Mesenteric fat pad (tissue), 1 donor: ENCODE measurements at places on chromosomes 13 and 19. TPM values are rescaled to one million over a fixed set of nuclear protein-coding genes. Genes with fewer than 3 reads are reported as not detected.

DNA sequence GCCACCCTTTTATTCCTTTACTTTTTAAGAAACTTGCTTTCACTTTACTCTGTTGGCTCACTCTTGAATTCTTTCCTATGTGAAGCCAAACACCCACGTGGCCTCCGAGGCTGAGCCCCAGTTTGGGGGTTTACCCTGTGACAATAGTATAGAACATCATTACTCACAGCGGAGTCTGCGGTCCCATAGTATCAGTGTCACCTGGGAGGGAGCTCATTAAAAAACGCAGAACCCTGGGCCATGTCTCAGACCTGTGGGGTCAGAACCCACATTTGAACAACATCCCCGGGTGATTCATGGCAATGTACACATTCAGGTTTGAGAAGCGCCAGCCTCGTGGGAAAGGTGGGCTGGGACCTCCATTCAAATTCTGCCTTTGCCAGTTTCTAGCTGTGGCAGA lies 36.0 kb upstream of the UBL3 start:
- DNase-seq = no peak

Gene ADPRHL1
- total RNA-seq = 2.1 TPM

DNA sequence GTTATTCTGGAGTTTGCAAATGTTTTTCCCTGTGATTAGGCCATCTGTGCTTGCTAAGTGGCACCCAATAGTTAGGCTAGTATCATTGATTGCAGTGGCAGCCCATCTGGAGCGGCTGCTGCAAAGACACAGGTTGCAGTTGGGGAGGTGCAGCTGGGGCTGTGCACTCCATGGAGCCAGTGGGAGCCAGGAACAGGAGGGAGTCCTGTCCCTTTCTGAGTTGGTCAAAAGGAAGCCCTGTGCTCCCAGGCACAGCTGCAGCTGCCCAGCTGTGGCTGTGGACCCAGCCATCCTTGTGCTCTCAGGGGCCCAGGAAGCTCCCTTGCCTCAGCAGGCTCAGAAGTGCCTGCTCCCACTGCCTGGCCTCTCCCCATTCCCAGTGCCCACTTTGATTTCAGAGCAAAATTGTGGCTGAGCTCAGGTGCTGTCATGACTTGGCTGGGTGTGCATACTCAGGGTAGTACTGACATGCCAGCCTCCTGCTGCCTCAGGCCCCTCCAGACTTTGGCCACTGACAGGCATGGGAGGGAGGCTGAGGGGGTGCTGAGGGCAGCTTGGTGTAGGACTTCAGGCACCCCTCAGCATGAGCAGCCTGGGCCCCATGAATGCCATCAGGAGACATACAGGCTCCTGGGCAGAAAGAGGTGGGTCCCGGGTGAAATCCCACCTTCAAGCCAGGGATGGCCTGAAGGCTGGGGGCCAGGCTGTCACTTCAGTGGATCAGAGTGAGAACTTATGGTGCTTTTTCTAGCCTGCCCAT lies 270.6 kb downstream of the PCDH20 start:
- DNase-seq = no peak

DNA sequence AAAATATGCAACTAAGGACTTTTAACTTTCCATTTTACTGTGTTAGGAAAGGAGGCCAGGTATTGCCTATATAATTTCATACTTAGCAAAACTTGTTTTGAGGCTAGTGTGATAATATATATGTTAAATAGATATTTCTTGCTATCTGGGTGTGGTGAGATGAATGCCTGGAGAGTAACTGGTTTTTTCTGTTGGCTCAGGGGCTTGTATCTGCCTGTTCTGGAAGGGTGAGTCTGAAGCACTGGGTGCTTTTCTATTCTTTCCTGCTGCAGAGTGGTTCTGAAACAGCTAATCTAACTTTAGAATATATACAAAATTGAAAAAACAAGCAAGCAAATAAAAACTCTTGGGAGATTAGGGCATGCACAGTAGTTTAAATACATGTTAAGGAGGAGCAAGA lies 64.6 kb upstream of the MYCBP2 start:
- DNase-seq = no peak

DNA sequence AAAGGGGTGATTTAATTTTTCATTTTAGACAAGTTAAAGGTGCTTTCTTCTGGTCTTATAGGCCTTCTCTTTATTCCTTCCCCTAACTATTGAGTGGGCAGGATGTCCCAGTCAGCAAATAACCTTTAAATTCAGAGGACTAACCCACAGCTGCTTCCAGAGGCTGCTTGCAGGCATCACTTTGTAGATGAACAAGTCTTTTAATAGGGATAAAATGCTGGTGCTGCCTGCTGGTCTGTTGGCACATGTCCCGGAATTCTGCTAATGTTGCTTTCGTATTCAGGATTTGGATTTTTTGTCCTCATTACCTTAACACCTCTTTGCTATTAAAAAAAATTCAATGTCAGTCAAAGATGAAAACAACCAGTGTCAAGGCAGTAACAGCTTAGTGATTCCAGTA lies 132.7 kb upstream of the KL start:
- DNase-seq = no peak

Gene CYP2A7
- total RNA-seq = not detected

Gene TMEM272
- total RNA-seq = 0.32 TPM

- DNase-seq = no peak
These were observed 365.8 kb downstream of the MTUS2 start for GRCh38 chr13:29185926-29186325.

Gene IL4I1
- total RNA-seq = 2.3 TPM

Gene FCAR
- 16.3 TPM for total RNA-seq

- DNase-seq = no peak
These were observed 12.1 kb downstream of the GPR18 start for GRCh38 chr13:99246100-99246499.

GRCh38 chr13:113972451-113973217 lies 1.2 kb downstream of the C13orf46 start:
- no peak for DNase-seq

DNA sequence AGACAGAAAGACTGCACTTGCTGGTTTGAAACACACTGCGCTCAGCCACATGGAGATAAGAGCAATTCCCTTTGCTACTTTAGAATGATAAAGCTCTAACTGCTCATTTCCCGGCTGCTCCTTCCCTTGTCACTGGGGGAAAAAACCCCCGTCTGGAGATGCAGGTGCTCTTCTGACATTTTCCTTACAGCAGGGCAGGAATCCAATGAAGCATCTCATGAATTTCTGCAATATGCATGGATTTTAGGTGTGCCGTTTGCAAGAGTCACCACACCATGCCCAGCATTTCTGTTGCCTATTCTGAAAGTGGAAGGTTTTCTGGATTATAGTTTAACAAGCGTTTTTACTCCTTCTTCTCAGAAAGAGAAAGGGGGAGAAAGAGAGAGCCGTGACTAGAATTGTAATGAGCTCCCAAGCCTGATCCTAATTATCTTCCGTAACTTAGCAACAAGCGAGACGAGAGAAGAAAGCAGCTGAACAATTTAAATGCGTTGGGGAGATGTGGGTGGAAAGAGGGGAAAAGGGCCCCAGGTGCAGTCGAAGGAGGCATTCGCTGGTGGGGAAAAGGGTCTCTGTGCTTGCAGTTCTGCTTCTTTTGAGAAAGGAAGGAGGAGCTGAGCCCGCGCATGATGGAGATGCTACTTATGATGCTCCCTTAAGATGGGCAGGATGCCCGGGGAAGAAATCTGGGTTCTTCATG lies 76.6 kb upstream of the SPATA13 start:
- no peak for DNase-seq

- DNase-seq = no peak
These were observed 8.2 kb downstream of the KCTD12 start for GRCh38 chr13:76878043-76878442.

Gene LGALS7
- not detected for total RNA-seq

GRCh38 chr13:44373601-44374347 lies at the start of gene SERP2:
Gene SERP2, plus strand, starts transcription at chr13:44373824. Its CDS starts 202 bp downstream, at chr13:44374026.
- DNase-seq = no peak

- DNase-seq = no peak
These were observed 118.2 kb downstream of the KCNRG start for GRCh38 chr13:50133358-50133953.

DNA sequence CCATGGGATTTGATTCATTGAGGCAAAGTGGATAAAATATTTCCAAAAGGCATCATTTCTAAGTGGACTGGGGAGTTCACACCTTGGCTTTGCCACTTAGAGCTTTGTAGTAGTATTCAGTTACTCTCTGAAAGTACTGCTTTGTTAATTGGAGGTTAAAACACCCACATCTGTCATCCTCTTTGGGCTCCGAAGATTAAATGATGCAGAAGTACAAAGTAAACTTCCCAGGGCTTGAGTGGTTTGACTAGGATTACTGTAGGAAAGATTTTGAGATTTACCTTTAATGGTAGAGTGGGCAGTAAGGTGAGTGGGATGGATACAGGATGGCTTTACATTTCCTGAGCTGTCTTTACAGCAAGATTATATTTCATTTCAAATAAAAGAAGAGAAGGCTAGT lies 42.4 kb downstream of the WASF3 start:
- no peak for DNase-seq
